Activated CD4-positive, CD25-positive, alpha-beta regulatory T cell treated with anti-CD3 and anti-CD28 coated beads, Interleukin-2, amount 50 U/mL, for 72 hours (primary cell): ENCODE measurements at places on chromosomes 4 and X.
A peak's percentile ranks its signal among the peaks of the same experiment; 100 is the strongest.

- no peak for DNase-seq
Measured at GRCh38 chr4:76954489-76954888, 4.9 kb downstream of the SEPTIN11 start.

DNA sequence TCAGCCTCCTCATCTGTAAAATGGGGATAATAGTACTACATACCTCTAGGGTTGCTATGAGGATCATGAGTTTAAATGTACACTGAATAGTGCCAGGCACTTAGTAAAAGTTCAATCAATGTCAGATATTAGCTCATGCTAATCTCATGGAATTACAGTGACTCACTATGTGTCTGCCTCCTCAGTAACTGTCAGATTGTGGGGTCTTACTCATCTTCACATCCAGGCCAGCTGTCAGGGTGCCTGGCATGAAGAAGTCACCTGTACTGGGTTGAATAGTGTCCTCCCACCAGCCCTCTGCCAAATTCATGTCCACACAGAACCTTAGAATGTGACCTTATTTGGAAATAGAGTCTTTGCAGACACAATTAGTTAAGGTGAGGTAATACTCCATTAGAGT, 54.3 kb upstream of the STIM2 start:
- DNase-seq = no peak

DNA sequence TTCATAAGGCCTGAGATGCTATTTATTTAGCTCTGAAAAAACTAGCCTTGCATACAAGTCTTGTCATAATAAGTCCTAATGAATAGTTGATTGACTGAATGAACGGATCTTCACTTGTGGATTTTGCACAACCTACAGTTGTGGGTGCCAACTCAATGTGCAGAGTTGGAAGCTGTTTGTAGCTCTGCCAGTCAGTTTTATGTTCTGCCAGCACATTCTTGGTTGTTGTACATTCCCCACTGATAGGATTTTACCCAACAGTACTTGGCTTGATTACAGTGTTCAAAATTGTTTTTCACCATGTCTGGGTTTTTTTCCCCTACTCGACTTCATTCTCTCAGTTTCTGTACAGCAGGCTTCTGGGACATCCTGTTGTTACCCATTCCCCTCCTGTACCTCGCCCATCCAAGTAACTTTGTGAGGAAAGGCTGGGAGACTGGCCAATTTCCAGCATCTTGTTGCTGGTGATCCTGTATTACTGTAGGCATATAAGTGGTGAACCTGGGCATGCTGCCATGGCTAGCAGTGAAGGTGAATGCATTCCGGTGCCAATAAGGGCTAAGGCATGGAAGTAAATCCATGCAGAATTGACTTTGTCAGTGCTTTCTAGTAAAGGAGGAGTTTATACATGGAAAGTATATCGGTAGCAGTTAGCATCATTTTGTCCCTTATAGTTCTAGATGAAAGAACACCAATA, 22.8 kb downstream of the IL1RAPL1 start:
- DNase-seq = no peak

GRCh38 chrX:131841496-131842437, 181.3 kb upstream of the STK26 start:
- DNase-seq = no peak

GRCh38 chr4:143336781-143337599, at the start of gene GAB1:
Gene GAB1, plus strand, starts transcription at chr4:143336876. Its CDS starts 313 bp downstream, at chr4:143337189.
- peak; percentile 32 for DNase-seq

DNA sequence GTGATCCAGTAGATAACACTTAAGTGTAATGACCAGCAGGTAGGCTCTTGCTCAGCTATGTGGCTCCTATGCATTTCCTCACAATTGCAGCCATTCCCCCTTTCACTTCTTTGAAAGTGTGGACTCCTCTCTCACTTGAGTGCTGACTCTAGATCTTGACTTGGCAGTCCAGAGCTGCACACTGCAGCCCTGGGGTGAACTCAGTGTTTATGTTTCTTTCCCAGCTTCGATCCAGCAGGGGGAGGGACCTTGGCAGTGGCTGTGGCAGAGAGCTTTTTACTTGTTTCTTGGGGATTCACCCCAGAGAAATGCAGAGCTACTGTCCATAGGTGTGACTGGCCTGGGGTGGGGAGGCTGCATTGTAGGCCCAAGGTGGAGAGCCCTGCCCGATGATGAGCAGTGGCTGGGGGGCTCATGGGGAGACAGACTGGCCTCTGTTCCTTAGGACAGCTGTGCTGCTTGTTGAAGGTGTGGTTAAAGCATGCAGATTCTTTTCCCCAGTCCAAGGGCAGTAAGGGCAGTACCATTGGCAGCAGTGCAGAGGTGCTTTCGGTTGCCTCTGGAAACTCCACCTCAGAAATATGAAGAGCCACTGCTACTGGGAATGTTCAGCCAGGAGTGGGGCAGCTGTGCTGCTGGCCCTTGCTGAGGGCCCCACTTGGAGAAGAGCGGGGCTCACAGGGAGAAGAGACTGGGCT, 134.7 kb downstream of the SH3BGRL start:
- no peak for DNase-seq

DNA sequence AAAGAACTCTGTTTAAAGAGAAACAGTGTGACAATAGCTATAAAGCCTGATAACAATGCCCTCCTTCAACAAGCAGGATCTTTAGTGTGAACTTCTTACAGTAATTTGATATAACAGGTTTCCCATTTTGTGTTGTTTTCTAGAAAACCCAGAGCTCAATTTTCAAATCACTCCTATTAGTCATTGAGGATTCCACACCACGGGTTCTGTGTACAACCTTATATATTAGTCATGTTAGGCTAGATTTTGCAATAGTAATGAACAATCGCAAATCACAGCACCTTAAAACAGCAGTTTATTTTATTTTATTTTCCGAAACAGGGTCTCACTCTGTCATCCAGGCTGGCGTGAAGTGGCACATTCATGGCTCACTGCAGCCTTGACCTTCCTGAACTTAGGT, 1020.9 kb upstream of the INTU start:
- no peak for DNase-seq

DNA sequence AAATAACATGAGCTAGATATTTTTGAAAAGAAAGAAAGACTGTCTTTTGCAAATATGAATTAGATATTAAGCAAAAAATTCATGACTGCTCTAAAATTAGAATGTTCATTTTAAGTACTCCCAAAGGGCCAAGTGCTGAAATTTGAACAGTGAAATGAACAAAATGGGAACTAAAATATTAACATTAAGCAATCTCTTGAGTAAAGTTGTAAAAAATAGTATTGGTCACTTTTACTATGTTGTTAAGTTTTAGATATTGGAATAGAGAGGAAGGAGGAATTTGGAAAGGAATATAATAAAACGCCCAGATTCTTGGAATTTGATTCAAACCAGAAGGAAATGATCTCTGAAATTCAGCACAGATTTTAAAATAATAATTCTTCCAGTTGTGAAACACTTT, 125.9 kb upstream of the ANK2 start:
- DNase-seq = no peak

- DNase-seq = no peak
Measured at GRCh38 chr4:171650543-171650942, 162.7 kb upstream of the GALNTL6 start.

DNA sequence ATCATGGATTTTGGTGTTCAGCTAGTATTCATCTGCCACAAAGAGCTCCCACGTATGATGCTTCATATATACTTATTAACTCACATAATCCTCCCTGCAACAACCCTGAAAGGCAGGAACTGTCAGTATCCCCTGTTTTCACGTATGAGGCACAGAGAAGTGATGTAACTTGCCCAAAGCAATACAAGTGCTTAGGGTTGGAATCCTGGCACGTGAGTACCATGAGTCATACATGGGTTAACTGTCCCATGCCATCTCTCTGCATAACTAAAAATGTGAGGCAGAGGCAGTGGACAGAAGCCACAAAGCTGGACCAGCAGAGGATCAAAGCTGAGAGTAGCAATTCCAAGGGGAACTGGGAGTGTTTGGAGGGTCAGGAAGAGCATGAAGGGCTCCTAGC, 35.7 kb upstream of the EGFL6 start:
- DNase-seq = no peak

- DNase-seq = no peak
Measured at GRCh38 chrX:38877366-38877765, 76.1 kb downstream of the MID1IP1 start.

DNA sequence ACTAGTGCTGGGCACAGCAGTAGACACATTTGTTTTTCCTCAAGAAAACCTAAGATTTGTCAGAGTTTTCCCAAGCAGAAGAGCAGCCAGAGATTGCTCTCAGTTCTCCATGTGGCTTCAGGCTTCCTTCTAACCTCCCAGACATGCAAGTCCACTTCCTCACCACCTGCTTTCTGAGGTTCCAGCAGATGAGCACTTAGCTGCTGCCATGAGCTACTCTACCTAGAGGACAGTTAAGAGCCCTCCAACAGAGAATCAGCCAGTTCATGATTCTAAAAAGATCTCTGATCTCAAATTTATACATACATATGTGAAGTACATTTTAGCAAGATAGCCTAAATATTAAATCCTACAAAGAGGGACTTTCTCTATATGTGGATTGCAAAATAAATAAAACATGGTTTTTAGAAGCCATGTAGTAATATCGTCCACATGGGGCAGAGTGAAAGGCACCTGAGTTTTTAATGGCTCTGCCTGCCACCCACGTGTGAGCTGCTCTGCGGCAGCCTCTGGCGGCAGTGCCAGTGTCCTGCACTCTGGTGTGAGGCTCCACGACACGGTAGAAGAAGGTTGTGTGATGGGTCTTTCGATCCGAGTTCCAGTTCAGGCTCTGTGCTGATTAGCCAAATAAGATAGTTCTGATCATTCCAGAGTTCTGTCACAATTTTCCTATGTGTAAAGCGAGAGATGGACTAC, 10.3 kb downstream of the CYP4V2 start:
- peak; percentile 43 for DNase-seq

DNA sequence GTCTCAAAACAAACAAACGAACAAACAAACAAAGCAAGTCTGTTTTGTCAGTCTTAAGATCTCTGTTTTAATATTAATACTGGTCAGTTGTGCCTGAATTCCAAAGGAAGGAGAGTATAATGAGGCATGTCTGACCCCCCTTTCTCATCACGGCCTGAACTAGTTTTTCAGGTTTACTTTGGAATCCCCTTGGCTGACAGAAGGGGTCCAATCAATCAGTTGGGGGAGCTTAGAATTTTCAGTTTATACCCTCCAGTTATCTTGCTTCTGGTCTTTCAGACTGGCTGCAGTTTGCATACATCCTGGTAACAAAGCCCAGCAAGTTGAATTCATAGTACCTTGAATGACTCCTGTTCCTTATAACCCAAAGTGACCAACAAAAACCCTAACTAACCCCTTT, 41.1 kb downstream of the TBC1D9 start:
- DNase-seq = no peak

- no peak for DNase-seq
Measured at GRCh38 chrX:17164941-17165340, 210.1 kb upstream of the NHS start.

GRCh38 chr4:113593400-113594230, 167.9 kb downstream of the CAMK2D start:
- DNase-seq = no peak

DNA sequence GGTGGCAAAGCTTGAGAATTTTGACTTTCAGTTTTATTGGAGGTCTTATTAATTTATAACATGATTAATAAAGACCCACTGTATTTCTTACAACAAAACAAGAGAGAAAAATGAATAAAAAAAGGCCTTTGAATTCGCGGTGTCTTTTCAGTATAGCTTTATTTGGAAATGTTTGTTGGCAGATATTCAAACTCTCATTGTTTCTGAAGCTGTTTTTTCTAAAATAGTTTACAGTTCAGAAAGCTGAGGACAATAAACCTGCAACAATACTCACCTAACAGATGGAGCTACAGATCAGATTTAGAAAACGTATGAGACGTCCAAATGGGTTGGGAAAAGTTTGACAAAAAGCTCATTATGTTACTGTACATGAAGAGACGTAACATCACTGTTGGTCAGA, 2.4 kb upstream of the SPARCL1 start:
- DNase-seq = no peak

- no peak for DNase-seq
Measured at GRCh38 chr4:41731569-41732126, 16.9 kb downstream of the PHOX2B start.

GRCh38 chr4:125735102-125735501, 420.3 kb downstream of the FAT4 start:
- no peak for DNase-seq

DNA sequence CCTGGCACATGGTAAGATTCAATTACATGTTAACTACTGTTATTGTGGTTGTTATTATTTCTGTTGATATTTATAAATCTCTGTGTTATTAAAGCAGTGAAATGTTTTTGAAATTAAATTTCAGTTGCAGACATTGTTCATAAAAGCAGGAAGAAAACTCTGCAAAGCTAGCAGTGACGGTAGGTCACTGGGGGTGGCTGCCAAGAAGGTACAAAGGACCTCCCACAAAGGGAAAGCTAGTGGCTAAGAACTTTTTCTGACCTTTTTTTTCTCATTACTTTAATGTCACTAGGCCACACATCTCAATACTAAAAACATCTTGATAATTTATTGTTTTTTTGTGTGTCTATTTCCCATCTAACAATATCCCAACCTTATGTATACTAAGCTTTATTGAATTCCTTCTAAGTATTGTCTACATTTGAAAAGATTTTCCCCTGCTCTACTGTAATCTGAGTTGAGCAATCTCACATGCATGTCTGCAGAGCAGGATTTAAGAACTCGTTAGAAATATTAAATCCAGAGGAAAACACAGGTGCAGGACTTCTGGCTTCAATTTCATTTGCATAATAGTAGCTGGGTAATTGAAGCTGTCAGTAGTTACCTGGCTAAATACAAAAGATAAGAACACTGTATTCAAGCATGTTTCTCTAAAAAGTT, 197.3 kb downstream of the CFAP299 start:
- no peak for DNase-seq

DNA sequence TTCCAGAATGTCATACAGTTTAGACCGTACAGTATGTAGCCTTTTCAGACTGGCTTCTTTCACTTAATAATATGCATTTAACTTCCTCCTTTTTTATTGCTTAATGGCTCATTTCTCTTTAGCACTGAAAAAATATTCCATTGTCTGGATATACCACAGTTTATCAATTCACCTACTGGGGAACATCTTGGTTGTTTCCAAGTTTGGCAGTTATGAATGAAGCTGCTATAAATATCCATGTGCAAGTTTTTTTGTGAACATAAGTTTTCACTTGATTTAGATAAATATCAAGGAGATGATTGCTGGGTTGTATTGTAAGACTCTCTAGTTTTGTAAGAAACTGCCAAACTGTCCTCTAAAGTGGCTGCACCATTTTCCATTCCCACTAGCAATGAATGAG, 375.5 kb downstream of the PCDH18 start:
- DNase-seq = no peak

DNA sequence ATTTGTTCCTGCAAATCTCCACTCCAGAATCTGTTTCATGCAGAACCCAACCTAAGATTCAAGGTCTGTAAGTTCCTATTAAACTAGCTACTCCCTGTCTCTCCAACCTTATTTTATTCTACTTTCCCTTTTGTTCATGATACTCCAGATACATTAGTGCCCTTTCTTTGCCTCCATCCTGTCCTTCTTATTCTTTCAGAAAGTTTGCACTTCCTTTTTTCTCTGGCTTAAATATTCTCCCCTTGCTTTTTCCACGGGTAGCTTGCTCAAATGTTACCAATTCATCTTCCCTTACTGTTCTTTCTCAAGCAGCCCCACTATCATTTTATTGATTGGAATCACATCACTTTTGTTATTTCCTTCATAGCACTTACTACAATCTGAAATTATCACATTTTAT, 72.1 kb downstream of the CAMK2D start:
- DNase-seq = no peak
